T-helper 9 cell (primary cell): ENCODE measurements at places on chromosomes 5 and 9.

GRCh38 chr5:26940994-26941393 is 97.4 kb downstream of the CDH9 start:
- no peak for DNase-seq

GRCh38 chr9:38092200-38092524 is 23.1 kb upstream of the SHB start:
- no peak for DNase-seq

GRCh38 chr5:93117751-93118531 is 463.1 kb downstream of the NR2F1-AS1 start:
- DNase-seq, result no peak

- no peak for DNase-seq
Observed at GRCh38 chr5:113450462-113450861, 15.7 kb upstream of the TSSK1B start.

DNA sequence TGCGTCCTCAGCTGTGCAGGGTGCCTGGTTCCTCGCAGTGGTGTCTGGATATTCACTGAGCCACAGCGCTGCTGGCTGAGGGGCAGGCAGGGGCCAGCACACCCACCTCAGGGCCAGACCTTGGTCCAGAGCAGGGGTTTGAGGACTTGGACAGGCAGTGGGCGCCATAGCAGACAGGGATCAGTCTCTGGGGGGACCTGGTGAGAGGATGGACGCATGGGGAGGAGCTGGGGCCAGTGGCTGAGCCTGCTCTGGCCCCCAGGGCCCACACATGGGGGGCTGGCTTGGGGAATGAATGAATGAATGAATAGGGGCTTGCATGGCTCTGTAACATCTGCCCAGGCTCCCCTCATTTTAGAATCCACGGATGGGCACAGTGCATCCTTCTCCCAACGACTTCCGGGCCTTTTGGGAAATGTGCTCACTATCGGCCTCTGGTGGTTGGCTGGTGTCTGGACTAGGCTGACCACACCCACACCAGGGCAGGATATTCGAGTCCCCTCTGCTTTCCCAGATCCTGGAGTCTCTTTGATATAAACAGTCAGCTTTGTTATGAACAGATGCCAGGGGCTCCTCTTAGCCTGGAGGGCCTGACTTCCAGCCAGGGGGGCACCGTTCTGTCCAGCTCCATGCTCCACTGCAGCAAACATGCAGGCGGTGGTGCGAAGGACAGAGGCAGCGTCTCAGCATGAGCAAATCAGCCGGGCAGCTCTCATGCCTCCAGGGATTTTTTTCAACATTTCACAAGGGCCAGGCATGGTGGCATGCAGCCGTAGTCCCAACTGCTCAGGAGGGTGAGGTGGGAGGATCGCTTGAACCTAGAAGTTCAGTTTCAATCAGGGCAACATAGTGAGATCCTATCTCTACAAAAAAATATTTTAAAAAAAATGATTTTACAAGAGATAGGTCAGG is 62.6 kb downstream of the NEK6 start:
- peak; percentile 29 for DNase-seq

GRCh38 chr5:134041570-134042411 is 37.0 kb upstream of the VDAC1 start:
- DNase-seq, result no peak

GRCh38 chr9:129939431-129939830 is 103.6 kb downstream of the FNBP1 start:
- no peak for DNase-seq

DNA sequence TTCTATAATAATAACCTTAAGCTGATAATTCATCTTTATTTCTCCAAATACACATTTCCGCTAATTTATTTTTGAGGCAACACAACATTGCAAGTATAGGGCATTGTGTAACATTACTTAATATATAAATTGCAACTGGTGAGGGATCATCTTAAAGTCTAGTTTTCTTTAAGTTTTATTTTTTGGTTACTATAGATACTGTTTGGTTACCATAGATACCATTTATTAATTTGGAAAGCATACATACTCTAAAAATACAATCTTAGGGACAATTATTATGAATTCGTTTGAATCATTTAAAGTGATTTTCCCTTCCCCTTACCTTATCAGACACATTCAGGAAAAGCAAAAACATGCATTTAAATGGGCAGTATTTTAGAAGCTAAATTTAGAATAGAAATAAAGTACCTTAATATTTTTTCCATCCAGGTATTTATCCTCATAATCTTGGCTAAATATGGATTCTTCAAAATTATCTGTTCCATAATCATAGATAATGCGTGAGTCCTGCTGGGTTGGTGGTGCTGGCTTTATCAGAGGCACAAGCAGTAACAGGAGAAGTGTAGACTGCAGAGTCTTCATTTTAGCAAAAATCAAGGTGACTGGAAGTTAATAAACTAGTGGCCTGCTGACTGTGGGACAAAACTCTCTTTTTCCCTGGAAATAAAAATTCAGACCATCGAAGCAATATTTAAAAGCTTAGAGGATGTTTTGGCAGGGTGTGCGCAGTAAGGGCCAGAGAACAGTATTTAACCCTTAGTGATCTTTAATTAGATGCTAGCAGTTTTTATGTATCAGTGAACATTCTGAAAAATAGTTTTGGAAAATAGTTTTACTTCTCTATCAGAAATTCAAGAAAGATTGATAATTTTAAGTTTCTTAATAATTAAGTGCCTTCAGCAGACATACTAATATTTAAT is 1.3 kb downstream of the OGN start:
- DNase-seq, result no peak

- DNase-seq, result no peak
Observed at GRCh38 chr5:156174225-156174624, 152.7 kb upstream of the SGCD start.

DNA sequence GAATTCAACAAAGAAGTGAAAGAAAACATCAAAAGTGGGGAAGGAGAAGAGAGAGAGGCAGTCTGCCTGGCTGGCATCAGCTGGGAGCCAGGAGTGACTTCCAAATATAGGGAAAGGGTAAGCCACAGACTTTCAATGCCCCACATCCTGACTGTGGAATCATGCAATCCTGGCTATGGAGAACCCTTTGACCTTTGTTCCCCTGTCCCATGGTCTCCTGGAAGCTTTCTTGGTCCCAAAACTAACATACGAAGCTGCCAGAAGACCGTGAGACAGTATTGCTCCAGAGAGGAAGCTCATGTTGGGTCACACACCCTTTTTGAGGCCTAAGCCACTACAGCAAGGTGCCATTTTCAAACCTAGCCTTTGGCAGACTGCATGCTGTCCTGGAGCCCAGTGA is 665.5 kb downstream of the ELAVL2 start:
- DNase-seq, result no peak

GRCh38 chr5:73417303-73418034 is 31.1 kb downstream of the FOXD1 start:
- no peak for DNase-seq

- no peak for DNase-seq
Observed at GRCh38 chr5:37495668-37496347, 116.7 kb downstream of the WDR70 start.

- DNase-seq, result no peak
Observed at GRCh38 chr5:178429156-178429468, 161.1 kb downstream of the COL23A1 start.

DNA sequence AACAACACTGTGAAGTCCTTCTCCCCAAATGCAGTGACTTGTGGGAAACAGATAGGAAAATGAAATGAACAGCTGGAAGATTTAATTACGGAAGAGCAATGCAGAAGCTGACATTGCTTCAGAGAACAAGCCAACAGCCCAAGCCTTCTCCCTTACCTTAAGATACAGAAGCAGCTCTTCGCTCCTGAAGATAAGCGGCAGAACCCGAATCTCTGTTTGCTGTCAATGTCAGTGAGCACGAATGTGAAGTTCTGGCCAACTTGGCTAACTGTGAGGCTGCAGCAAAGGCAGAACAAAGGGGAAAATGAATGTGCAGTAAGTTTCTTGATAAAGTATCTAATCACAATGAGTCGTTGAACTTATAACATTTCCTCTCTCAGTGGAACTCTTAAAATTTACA is 172.4 kb downstream of the DENND1A start:
- DNase-seq, result no peak

DNA sequence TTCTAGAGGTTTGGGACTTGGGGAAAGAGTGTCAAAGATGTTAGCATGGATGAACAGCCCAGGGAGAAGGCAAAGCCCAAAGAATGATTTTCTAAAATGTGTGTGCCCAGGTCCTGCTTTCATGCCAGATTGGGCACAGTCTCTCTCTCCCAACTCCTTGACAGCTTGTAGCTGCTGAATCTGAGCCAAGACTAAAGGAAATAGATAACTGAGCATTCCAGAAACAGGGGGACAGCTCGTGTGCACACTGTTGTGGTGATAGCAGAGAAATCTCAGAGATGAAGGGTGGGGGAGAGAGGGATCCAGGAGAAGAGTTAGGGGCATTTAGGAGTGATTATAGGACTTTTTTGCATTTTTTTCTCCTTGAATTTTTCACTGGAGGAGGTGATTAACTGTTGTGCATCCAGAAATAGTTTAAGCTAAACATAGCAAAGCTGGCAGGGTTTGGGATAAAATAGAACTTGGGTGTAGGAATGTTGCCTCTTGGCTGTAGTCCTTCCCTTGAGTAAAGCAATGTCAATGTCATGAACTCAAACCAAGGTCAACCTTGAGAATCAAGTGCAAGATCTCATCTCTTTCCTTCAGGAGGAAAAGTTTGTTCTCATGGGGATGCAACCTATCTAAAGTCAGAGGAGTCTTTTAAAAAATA is 245.9 kb downstream of the SH3GL2 start:
- DNase-seq, result no peak

DNA sequence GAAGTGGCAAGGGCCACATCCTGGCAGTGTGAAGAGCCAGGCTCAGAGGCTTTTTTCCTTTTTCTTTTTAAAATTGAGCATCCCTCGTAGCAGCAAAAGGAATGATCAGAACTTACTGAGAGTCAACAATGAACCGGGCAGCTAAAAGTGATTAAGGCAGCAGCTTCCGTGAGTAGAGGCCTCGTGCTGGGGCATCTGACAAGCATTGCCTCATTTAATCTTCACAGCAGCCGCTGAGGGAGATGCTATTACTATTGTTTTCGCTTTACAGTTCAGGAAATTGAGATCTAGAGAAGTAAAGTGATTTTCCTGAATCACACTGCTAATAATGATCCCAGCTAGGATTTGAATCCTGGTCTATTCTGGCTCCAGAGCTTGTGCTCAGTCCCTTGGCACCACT is 30.7 kb upstream of the PTGS1 start:
- no peak for DNase-seq

GRCh38 chr5:68444833-68445232 is 229.3 kb downstream of the PIK3R1 start:
- no peak for DNase-seq

DNA sequence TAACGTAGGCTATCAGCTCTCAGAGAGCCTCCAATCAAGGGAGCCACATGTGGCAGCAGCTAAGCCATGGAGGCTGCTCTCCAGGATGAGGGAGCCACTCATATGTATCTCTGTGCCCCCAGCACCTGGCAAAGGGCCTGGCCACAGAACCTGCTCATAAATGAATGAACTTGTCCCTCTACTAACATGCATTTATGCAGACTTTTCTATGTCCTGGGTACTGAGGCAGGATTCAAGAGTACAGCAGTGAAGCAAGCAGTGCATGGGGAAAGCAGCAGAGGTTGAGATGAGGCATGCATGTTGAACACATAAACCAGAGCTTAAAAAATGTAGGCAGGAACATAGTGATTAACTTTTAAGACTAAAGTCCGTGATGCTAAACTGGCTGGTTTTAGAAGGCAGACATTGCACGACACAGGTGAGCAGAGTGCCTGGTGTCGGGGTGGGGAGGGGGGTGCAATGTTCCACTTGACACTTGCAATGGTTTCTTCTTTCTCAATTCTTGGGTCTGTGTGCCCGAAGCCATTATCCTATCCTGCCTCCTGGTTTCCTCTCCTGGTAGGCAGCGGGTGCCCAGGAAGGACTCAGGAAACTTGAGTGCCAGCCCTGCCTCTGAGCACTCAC is 142.8 kb upstream of the ALDH1B1 start:
- no peak for DNase-seq

DNA sequence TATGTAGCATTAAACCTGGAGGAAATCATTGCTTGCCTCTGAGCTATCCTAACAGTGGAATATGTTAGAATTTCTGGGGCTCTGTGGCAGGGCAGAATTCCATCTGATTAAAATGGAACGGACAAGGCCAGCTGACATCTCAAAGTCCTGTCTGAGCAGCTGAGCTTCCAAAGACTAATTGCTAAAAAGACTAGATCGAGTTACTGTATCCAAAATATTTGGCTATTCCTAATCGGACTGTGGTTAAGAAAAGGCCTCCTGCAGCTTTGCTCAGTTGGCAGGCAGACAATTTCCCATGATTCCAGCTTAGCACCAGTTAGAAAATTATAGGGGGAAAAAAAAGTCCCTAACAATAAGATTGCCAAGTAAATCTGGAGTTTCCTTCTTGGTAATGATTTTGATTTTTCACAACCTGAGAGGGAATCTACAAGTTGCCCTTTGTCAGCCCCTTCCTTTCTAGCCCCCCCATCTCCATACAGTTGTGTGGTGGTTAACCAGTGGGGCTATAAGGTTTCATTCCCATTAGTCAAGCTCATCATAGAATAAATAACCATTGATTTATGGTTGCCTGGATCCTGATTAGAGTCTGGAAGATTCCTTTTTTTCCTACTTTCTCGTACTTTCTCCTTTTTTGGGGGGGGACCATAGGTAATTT is 26.4 kb downstream of the PTGR1 start:
- no peak for DNase-seq

- DNase-seq, result no peak
Observed at GRCh38 chr9:93941493-93941892, 13.7 kb downstream of the BARX1 start.

DNA sequence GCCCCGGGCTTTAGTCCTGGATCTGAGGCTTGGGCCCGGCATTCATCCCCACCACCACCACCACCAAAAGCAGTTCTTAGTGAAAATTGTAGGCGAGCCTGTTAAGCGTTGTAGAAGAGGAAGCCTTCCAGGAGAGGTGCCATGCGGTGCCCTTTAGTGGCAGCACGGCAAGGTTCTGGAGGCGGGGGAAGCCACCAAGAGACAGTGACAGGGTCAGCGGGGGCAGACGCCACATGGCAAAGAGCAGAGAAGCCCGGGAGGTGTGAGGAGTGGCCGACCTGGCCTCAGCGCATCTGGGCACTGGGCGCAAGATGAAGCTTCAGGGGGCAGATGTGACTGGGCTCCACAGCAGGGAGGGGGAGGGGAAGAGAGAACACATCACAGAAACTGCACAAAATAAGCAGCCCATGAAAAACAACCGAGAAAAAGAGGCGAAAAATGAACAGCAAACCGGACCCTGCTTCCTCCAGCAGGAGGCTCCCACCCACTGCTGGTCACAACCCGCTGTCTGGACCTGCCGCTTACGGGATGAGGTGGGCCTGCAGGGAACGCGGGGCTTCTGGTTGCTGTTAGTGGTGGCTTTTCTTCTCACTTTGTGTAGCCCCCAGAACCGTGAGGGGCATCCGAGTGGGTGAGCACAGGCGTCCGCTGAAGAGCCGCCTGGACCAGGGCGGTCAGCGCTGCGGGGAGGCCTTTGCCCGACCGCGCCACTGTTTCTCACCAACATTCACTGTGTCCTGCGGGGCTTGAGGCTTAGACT is 4.3 kb downstream of the LRRC14B start:
- DNase-seq, result no peak
